ENCODE measurements at places on chromosomes 4 and X.
A peak's percentile ranks its signal among the peaks of the same experiment; 100 is the strongest.

DNA sequence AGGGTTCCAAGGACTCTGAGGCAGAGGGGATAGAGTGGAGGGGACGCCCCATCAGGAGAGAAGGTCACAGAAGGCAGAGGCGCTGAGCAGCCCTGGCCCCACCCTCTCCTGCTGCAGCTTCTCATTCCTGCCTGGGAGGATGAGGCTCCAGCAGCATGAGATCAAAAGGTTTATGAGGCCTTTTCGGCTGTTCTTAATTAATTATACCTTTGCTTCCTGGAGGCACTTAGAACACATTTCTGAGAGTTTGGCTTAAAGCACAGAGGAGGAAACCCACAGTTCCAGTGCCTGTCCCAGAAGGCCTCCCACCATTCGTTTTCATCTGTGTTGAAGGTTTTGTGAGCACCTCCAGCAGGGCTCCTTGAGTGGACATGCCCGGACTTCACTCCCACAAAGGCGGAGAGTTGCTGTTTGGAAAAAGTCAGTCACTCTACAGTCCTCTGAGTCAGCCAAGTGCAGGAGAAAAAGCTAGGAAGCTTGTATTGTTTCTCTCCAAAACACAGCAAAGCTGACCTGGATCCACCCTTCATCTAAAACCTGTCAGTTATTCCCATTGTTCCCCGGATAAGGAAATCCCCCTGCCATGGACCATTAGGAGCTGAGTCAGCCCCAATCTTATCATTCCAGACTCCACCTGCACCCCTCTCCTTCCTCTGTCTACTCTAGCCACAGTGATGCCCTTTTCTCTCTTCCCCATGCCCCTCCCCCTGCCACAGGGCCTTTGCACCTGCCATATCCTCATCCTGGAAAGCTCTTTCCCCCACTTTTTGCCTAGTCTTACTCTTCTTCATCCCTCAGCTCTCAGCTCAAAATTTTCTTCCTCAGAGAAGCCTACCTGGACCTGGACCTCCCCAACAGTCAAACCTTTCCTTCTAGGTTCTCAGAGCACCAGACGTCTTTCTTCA lies 276.8 kb downstream of the FBXW7 start:
- no peak for DNase-seq

DNA sequence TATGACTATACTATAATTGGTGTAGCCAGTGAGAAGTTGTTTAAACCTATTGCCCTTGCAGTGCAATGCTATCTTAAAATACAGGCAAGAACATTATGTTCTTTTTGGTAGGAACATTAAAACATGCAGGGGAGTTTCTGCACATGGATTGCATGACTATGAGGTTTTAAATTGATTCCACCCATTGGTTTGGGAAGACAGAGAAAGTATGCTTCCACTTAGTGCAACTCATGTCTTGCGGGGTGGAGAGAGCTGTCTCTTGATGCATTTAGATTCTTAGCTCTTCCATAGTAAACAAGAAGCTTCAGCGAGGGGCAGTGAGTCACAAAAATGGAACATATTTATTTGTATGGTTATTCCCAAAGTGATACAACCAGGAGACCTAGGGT lies 39.5 kb upstream of the RASL11B start:
- no peak for DNase-seq

DNA sequence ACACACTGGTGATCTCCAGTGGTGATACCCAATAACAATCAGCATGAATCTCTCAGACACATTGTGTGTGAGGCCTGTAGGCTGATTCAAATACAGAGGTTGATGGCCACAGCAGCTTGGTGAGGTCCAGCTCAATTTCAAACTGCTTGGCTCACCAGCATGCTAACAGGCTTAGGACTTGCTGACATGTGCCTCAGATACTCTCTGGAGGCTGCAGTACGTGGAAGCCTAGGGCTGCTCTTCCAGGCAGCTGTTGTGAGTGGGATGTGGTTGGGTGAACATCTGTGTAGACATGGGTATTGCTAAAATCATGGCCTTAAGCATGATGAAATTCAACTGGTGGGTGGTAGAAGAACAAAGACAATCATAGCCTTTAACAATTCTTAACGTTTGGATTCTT lies 4.3 kb downstream of the CXCL9 start:
- no peak for DNase-seq

DNA sequence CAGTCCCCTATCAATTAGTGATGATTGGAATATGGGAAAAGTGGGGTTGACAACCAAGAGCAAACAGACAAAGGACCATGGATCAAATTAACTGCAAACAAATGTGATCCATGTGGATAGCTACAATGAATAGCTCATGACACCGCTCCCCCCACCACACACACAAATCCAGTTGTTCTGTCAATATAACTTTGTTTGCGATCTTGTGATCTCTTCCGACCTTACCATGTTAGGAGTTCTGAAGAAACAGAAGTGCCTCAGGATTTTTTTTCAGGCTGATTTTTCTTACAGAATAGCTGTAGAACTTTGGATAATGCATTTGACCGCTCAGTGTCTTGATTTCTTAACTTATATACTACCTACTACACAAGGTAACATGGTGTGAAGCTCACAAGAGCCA lies 116.6 kb downstream of the SH2D1A start:
- DNase-seq = no peak

- no peak for DNase-seq
These were observed 222.7 kb downstream of the CBR4 start for GRCh38 chr4:168787334-168787733.

GRCh38 chrX:136497556-136498052 lies at the start of gene HTATSF1:
TSS of gene HTATSF1 (plus strand) at chrX:136497592. CDS start at chrX:136497685, 93 bp downstream.
- no peak for DNase-seq

GRCh38 chrX:44401151-44401550 lies 57.7 kb upstream of the EFHC2 start:
- no peak for DNase-seq

DNA sequence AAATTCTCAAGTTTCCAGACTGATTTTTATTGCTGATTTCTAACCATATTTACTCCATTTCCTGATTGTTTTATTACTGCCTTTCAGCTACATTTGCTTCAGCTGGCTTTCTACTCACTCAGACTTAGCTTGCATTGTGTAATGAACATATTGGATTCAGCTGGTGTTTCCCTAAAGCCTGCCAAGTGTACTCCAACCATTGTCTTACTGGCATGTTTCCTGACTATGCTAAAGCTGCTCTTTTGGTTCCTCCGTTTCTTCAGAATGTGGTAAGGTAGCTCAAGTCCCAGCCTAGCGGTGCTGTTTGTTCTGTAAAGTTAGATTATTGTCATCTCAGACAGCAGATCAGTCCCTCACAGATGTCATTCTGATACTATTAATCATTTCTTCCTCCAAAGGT lies 53.1 kb upstream of the GLRA2 start:
- no peak for DNase-seq

GRCh38 chr4:1748465-1748995 lies 27.2 kb downstream of the TACC3 start:
- DNase-seq = no peak

DNA sequence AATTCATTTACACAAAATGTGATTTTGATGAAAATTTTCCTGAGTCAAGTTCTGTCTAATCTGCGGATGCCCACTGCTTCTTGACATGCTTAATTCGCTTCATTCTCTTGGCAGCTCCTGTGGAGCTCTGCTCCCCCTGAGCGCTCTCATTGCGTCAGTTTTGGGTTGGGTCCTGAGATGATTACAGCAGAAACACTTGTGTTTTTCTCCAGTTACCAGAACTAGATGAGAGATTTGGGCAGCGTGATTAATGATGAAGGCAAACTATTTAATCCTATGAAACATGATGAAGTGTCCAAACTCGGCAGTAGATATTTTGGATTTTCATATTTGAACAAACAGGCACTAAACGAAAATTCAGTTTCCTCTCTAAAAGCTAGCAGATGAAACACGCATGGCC lies 4.2 kb upstream of the CXCL1 start:
- DNase-seq = no peak

DNA sequence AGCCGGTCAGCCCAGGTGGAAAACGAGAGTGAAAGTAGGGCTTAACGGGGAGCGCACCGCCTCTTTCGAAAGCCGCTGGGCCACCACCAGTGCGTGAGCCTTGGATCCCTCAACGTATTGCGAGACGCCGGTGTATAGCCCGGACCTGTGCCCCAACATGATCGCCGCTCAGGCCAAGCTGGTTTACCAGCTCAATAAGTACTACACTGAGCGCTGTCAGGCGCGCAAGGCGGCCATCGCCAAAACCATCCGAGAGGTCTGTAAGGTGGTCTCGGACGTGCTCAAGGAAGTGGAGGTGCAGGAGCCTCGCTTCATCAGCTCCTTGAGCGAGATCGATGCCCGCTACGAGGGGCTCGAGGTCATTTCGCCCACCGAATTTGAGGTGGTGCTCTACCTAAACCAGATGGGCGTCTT lies 929 bp downstream of the MAB21L2 start:
- DNase-seq = peak; percentile 16

DNA sequence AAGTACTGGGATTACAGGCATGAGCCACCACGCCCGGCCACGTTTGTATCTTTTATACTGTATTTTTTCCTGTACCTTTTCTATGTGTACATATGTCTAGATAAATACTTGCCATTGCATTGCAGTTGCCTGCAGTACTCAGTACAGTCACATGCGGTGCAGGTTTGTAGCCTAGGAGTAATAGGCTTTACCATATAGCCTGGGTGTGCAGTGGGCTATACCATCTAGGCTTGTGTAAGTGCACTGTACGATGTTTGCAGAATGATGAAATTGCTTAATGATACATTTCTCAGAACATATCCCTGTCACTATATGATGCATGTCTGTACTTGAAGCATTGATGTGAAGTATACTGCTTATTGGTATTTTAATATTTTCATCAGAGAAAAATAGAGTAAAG lies 115.4 kb upstream of the PUDP start:
- no peak for DNase-seq

GRCh38 chr4:76420188-76420761 lies 666 bp downstream of the CCDC158 start:
- DNase-seq = no peak

GRCh38 chr4:52996261-52997131 lies 134.4 kb downstream of the RASL11B start:
- DNase-seq = no peak

Data from left renal cortex interstitium (tissue), 4 donors.